ENCODE measurements at places on chromosomes 4 and X. TPM values are rescaled to one million over a fixed set of nuclear protein-coding genes. Genes with fewer than 3 reads are reported as not detected.
A peak's percentile ranks its signal among the peaks of the same experiment; 100 is the strongest.

GPR34 gene
- total RNA-seq, result not detected

PHOX2B gene
- total RNA-seq, result not detected

FAAH2 gene
- total RNA-seq, result 9.8 TPM

DMP1 gene
- not detected for total RNA-seq

CLDN34 gene
- total RNA-seq, result 0.42 TPM

GRCh38 chrX:41108463-41109205 is 23.4 kb downstream of the USP9X start:
- DNase-seq, result no peak
- H3K4me3 ChIP-seq, result no peak overlapping the region
- H3K4me1 ChIP-seq, result peaks cover 29% of the 10 kb centered on the region
- H3K36me3 ChIP-seq, result peaks cover 5% of the 10 kb centered on the region

DNA sequence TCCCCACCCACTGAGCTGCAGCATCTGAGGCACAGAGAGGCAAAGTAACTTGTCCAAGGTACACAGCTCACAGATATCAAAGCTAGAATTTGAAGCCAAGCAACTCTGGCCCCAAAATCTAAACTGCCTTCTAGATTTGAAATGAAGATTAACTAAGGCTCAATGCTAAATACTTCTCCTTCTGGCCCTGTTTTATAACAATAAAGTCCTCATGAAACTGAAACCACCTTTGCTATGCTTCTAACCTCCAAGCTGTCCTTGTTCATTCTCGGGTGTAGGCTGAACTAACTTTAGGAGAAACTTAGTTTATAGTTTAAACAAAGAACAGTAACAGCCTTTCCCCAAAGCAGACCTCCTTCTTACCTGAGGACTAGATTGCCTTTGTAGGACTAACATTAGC is 93.6 kb downstream of the DCTD start:
- no peaks in the 10 kb centered on the region for H3K36me3 ChIP-seq
- no peak for DNase-seq

DNA sequence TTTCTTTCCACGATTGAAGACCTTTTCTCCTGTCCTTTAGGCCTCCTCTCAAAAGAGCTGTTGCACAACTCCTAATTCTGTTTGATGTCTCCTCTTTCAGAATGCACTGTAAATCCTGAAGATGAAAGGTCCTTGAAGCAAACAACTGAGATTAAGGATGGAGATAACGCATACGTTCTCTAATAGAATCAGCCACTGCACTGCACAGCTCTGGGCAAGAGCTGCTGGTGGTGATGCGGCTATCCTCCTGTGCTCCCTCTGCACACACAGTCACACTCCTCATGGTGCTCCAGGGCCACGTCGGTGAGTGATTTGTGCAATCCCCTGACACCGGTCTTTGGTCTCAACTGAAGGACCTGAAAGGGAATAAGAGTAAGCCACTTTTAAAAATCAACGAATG is 208.7 kb downstream of the PDGFC start:
- no peak overlapping the region for H3K4me3 ChIP-seq
- peaks cover 35% of the 10 kb centered on the region for H3K36me3 ChIP-seq
- no peak for DNase-seq
- H3K27me3 ChIP-seq, result no peaks in the 10 kb centered on the region
- H3K4me1 ChIP-seq, result no peaks in the 10 kb centered on the region
- no peak overlapping the region for H3K27ac ChIP-seq

GRCh38 chr4:7805533-7806337 is 133.9 kb downstream of the AFAP1 start:
- H3K36me3 ChIP-seq, result peaks cover 17% of the 10 kb centered on the region
- no peak overlapping the region for H3K4me3 ChIP-seq
- no peaks in the 10 kb centered on the region for H3K27me3 ChIP-seq
- peak overlapping the region; percentile 94 for H3K27ac ChIP-seq
- DNase-seq, result no peak

- H3K4me3 ChIP-seq, result no peak overlapping the region
- no peaks in the 10 kb centered on the region for H3K36me3 ChIP-seq
- peaks cover 5% of the 10 kb centered on the region for H3K4me1 ChIP-seq
- H3K27me3 ChIP-seq, result no peaks in the 10 kb centered on the region
- H3K27ac ChIP-seq, result no peak overlapping the region
- DNase-seq, result no peak
Measured at GRCh38 chrX:66162331-66162822, 1.7 kb upstream of the HEPH start.

DNA sequence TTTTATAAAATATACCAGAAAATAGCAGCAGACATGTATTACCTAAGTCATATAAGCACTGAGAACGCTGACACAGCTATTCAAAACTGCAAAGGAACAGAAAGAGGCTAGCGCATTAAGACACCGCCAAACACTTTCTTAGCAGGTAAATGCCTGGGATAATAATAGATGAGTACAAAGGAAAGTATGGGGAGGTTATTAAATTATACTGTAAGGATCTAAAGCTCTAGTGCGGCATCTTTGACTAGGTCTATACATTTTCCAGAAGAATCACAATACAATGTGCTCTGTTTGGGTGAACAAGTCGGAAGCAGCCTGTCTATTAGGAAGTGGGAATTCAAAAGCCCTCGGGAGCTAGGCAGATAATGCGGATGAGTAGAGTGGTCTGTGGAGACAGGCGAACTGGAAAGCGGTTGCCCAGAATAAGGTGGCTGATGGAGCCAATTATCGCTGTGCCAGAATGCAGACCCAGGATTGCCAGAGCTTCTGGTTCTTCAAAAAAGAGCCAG is 443.6 kb upstream of the TENM3 start:
- H3K36me3 ChIP-seq, result no peaks in the 10 kb centered on the region
- no peaks in the 10 kb centered on the region for H3K4me1 ChIP-seq
- H3K27me3 ChIP-seq, result peaks cover 3% of the 10 kb centered on the region
- DNase-seq, result no peak
- no peak overlapping the region for H3K4me3 ChIP-seq
- no peak overlapping the region for H3K27ac ChIP-seq

DNA sequence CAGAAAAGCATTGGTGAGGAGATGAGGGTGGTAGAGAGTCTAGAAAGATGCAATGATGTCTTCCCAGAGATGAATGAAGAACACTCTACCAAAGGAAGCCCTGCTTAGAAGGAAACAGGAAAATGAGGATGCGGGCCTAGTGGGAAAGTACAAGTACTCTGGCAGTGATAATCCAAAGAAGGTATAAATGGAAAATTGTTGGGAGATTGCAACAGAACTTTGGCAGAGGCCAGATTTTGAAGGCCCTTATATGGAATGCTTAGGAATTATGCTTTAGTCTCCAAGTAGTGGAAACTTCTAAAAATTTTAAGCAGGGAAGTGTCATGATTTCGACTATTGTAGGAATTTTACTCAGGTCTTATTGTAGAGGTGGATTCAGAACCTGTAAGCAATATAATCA is 11.0 kb downstream of the ARSJ start:
- peaks cover 3% of the 10 kb centered on the region for H3K27me3 ChIP-seq
- peak overlapping the region; percentile 1 for H3K27ac ChIP-seq
- H3K4me3 ChIP-seq, result no peak overlapping the region
- DNase-seq, result no peak

Data from progenitor cell of endocrine pancreas (in vitro differentiated cells).